SW 1271 (cell line): ENCODE measurements at places on chromosomes 13 and 19.

DNA sequence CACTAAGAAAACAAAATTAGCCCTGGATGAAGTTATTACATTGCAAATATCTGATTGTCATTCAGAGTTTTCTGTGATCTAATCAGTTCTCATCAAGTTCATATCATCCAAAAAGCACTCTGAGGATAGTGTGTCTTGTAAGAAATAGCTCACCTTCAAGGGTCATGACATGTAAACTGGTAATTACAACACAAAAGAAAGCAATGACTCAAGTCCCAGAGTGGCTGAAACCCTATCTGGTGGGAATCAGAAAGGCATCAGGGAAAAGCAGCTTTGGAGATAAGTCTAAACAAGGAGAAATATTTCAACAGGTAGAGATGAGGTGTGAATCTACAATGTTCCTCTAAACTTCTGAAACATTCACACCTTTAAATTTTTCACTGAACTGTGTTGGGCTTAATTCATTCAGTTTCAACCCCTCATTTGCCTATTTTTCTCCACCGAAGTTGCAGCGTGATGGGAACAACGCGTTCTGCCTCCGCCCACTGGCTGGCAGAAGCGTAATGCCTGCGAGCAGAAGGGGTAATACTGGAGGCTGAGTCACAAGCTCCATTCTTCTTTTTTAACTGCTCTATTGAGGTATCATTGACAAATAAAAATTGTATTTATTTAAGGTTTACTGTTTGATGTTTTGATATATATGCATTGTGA is 155.2 kb upstream of the IPO5 start:
- no peak for DNase-seq

GRCh38 chr13:100506154-100506553 is 82.4 kb downstream of the GGACT start:
- no peak for DNase-seq

DNA sequence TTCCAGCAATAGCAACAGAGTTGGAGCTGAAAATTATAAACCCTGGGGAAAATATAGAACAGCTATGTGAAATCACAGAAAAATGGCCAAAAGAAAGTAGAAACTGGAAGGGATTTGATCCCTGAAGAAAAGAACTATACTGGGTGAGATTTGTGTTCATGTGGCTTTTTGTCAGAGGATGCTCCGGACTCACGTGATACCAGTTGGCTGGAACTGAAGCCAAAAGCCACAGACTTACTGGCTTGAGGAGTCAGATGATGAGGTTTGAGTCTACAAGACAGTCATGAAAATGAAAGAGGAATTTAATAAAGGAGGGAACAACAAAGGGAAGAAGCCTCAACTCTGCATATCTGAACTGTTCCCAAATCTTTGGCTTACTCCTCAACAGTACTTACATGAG is 427.1 kb downstream of the GPC5 start:
- no peak for DNase-seq

DNA sequence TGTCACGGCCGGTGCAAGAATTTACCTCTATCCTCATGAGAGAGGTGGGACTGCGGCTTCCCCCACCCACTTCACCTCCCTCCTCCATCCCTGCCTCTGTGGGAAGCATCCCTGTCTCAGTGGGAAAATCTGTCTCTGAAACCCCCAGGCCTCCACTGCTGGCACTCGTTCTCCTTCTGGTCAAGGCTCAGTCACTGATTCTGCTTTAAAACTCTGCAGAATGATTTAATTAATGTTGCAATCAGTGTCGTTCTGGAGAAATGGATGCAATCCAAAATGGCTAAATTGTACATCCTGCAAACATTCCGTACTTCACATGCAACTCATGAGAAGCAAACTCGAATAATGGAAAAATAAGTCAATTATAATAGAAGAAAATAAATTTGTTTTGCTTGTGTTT is 5.6 kb downstream of the RASL11A start:
- no peak for DNase-seq

- no peak for DNase-seq
Observed at GRCh38 chr19:42198676-42199439, 18.6 kb downstream of the DEDD2 start.

GRCh38 chr19:47680858-47681332 is 32.3 kb upstream of the EHD2 start:
- DNase-seq = no peak

DNA sequence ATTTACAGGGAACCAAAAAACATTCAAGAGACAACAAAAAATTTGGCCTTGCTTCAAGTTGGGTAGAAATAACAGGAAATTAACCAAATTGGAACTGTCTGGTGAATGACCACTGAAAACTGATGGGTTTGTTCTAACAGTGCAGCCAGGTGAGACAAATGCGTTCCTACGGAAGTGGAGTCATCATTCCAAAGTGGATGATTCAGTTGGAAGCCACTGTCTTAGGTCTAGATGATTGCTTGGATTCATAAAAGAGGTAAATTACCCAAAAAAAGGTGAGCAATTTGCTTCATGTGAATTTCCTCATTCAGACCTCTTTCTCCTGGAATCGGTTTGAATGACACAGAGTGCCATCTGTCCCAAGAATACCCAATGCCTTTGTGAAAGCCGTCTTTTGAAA is 87.1 kb upstream of the IPO5 start:
- DNase-seq = no peak

GRCh38 chr13:34145061-34145460 is 327.1 kb downstream of the RFC3 start:
- DNase-seq = no peak

- DNase-seq = no peak
Observed at GRCh38 chr13:38636761-38637160, 50.1 kb upstream of the FREM2 start.

DNA sequence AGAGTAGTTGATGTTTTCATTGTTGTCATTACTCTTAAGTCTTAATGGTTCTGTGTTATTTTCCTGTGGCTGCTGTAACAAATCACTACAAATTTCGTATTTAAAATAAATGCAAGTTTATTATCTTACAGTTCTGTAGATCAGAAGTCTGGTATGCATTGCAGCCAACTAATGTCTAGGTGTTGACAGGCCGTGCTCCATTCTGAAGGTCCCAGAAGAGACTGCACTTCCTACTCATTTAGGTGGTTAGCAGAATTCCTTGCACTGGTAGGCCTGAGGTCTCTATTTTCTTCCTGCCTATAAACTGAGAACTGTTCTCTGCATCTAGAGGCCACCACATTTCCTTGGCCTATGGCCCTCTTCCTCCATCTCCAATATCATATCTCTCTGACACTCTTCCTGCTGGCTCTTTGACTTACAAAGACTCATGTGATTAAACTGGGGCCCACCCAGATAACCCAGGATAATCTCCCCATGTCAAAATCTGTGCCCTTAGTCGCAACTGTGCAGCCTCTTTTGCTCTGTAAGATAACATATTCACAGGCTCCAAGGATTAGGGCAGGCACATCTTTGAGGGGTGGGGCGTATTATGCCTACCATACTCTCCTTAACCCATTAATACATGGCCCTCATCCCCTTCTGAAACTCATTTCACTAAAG is 468.4 kb downstream of the FOXO1 start:
- no peak for DNase-seq

DNA sequence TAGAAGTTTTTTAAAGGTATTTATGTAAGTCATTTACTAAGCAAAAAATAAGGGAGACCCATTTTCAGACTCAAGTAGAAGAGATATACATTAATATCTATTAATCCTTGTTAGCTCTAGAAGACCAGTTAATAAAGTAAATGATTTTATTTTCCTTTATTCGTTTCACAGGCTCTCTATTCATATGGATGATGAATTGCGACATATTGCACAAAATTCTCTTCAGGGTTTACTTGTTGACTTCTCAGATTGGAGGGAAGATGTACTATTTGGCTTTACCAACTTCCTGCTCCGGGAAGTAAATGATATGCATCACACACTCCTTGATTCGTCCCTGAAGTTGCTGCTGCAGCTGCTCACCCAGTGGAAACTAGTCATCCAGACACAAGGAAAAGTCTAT is 139.3 kb downstream of the FRY start:
- DNase-seq = no peak

DNA sequence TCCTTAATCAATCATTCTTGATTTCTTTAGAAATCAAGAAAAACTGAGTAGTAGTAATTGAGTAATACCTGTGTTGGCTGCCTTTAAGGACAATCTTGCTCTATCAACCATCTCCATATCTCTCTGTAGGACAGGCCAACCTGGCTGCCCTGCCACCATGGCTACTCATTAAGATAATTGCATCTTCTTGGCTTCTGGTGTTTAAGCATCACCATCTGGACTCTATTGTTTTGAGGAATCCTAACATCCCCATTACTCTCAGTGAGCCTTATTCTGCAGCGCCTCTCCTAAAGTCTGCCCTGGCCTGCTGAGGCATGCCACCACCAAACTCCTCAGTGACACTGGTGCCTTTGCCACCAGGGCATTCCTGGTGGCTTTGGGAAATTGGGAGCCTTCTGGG is 442.6 kb upstream of the ZNF507 start:
- DNase-seq = no peak

DNA sequence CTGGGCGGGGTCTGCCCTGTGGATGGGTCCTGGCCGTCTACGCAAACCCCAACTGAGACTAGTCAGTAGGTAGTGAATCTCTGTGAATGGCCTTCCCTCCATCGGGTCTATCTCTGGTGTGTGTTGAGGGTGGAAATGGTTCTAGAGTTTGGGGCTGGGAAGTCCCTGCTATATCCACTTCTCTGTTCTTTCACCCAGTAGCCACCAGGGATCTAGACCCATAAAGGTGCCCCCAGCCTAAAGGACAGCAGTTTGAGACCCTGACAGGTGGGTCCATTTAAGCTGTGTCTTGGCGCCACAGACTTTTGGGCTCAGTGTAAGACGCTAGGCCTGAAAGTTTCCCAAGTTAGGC is 57.7 kb downstream of the ZNF568 start:
- DNase-seq = no peak

DNA sequence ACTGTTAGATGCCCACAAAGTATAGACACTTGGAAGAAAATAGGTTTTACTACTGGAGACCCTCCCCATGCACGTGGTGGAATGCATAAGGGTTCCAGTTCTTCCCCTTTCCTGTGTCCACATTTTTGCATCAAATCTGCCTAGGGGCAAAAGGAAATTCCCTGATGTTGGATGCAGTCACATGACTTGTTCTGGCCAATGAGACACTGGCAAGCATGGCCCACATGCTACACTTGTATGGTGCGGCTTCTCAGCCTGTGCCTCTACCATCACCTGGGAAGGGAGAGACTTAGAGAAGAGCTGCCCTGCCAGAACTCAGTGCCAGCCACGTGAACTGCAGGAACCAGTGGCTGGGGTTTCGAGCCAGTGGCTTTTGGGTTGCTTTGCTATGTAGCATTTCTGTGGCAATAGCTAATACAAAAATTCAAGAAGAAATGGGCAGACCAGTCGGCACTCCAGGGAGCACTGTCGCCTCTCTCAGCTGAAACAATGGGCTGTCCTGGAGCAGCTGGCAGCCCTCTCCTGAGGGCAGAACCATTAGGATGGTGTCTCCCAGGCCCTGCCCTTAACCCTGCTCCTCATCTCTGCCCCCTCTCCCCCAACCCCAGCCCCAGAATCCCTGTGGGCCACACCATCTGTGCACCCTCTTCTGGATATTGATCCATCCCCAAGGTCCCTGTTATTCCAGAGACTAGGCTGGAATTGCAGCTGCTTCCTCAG is 634.0 kb downstream of the UQCRFS1 start:
- no peak for DNase-seq

DNA sequence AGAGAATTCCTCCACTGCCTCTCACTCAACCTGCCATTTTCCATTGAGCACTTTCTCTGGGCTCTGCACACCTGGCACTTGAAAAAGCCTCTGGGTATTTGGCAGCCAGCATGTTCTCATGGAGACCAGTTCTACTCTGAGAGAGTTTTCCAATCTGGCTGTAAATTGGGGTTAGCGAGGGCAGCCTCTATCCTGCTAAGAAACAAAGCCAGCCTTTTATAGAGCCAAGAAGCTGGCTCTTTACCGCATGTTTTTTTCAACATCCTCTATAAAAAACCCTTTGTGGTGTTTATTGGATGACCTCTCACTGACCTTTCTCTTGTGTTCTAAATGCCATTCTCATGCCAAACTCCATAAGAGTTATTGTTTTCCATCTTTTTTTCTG is 52.6 kb upstream of the RCBTB2 start:
- DNase-seq = no peak

- DNase-seq = no peak
Observed at GRCh38 chr13:21078501-21078900, 17.1 kb upstream of the LATS2 start.

- no peak for DNase-seq
Observed at GRCh38 chr13:76131551-76131950, 495.4 kb downstream of the LMO7 start.

- no peak for DNase-seq
Observed at GRCh38 chr13:32262619-32263018, 52.5 kb downstream of the ZAR1L start.

- no peak for DNase-seq
Observed at GRCh38 chr13:65347420-65348030, 1882.6 kb downstream of the PCDH9 start.

- DNase-seq = no peak
Observed at GRCh38 chr19:44741258-44741731, 7.2 kb upstream of the BCL3 start.

DNA sequence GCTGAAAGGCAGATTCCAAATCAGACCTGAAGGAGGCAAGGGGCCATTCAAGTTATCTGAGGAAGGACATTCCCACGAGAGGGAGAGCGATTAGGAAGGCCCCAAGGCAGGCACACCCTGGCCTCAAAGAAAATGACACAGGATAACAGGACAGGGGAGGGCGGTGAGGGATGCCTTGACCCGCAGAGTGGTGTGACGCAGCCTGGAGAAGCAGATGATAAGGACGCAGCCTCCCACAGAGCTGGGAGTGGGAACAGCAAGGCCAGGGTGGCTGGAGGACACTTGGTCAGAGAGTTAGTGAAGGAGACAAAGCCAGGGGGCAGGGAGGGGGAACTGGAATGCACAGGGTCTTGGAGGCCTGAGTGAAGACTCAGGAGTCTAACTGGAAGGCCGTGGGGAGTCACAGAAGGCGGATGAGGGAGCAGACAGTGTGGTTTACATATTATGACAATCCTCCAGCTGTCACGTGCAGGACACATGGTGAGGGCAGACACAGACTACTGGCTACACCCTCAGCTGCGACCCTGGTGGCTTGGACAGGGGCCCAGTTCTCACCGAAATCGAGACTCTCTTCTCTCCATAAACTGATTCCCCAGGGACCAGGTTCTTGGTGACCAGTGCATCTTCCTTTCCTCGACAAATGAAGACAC is 5.8 kb upstream of the DYRK1B start:
- no peak for DNase-seq
